ENCODE measurements at places on chromosomes 13 and 19.

DNA sequence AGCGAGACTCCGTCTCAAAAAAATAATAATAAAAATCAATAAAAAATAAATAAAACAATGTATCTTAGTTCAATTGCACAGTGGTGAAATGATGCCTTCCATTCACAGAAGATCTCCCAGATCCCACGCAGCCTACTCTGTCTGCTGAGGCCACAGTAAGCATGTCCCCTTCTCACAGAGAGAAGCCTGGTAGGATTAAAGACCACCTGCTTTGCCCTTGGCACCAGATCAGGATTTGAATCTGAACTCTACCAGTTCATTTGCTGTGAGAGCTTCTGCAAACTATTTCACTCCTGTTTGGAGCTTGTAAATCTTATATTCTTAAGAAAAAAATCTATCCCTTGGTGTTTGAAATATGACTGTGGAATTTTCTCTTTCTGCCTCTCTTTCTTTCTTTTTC, 2.2 kb upstream of the SLC7A1 start:
- DNase-seq = no peak

DNA sequence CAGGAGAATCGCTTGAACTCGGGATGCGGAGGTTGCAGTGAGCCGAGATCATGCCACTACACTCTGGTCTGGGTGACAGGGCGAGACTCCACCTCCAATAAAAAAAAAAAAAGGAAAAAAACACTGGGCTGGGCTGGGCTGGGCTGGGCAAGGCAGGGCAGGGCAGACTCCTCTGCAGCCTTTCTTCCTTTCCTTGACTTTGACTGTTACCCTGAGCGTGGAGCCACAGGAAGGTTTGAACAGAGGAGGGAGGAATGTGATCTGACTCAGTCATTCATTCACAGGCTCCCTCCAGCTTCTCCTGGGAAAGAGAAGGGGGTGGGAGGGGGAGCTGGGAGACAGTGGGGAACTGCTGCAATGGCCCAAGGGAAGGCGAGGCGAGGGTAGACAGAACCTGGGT, 2.7 kb upstream of the ACTN4 start:
- peak; percentile 70 for DNase-seq

GRCh38 chr13:29474991-29475390, 120.5 kb downstream of the SLC7A1 start:
- DNase-seq = no peak

- DNase-seq = no peak
Measured at GRCh38 chr13:108961542-108962125, 332.2 kb downstream of the MYO16 start.

Measured in endodermal cell (in vitro differentiated cells).